ENCODE measurements at places on chromosomes 1 and 21.

- DNase-seq = no peak
These were observed 30.4 kb upstream of the DISP3 start for GRCh38 chr1:11448373-11449099.

DNA sequence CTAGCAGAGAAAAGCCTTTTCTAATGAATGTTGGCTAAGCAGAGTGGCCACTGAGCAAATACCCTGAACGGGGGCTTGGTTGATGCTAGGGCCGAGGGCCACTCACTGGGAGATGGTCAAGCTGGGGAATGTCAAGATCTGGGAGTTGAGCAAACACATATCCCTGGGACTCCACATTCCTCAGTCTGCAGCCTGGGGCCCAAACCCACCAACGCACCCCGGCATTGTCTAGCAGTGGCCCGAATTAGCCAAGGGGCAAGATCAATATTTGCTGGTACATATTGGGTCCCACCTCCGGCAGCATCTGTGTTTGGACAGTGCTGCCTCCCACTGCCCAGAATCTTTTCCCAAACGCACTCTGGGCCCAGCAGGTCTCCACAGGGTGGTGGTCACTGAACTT lies 144.1 kb downstream of the TRABD2B start:
- DNase-seq = no peak

- DNase-seq = peak; percentile 75
These were observed 61.1 kb downstream of the SDC3 start for GRCh38 chr1:30847358-30847972.

DNA sequence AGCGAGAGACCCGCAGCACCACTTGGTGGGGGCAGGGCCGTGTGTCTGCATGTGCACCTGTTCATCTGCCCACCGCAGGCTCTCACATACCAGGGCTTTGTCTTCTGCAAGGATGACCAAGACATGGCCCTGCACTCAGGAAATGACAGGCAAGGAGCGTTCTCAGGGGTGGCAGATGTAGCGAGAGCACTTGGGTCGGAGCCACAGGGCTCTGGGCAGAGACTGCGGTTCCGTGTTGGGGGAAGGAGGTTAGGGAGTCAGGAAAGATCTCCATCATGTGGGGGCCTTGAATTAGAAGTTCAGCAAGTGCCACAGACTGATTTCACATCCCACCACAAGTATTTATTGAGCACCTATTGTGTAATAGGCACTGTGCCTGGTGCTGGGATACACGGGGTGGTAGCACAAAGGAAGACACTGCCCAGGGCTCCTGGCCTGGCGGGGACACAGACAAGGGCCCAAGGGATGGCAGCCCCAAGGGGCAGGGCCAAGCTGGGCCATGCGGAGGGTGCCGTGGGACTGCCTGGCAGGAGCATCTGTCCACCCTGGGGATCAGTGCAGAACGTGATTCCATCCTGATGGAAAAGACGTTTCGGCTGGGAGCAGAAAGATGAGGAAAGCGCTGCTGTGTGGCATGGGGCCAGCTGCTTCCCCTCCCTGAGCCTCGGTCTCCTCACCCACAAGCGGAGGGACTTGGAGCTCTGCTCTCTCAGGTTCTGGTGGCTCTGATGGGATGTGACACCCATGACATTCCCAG lies 11.4 kb upstream of the SPSB1 start:
- peak; percentile 55 for DNase-seq

GRCh38 chr1:74933500-74933899 lies 200.5 kb downstream of the TYW3 start:
- DNase-seq = no peak
